ENCODE measurements at places on chromosomes 1 and 21.

DNA sequence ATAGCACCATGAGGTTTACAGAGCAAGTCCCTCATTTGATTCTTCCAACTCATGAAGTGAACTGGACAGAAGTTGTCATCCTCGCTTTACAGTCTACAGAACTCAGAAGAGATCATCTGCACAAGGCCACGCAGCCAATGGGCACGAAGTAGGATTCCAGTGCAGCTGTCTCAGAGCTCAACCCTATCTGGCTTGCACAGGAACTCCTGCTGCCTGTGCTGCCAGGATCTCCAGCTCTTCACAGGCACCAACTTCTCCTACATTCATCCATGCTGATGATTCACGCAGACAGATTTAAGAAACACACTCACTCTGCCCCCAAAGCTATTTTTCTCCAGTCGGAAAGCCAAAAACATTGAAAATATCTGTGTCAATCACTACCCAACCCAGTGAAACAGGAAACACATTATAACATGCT lies 157.0 kb downstream of the RERE start:
- DNase-seq: no peak

GRCh38 chr1:150146849-150147542 lies 2.7 kb upstream of the PLEKHO1 start:
- DNase-seq: no peak

DNA sequence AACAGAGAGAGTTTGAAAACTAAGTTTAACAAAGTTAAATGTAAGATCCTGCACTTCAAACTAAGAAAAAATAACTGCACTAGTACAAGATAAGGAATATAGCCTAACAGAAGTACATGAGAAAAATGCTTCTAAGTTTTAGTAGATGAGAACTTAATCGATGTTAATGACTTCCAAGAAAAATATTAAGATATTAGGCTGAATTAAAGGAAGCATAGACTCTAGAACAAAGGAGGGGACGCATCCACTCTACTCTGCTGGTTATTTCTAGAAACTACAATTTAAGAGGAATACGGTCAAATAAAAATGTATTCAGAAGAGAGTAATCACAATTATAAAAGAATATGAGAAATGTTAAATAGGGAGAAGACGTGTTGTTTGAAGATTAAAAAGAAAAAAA lies 46.3 kb upstream of the SLC16A1 start:
- DNase-seq: no peak

GRCh38 chr1:33606272-33606671 lies 133.8 kb downstream of the ZSCAN20 start:
- DNase-seq: no peak

DNA sequence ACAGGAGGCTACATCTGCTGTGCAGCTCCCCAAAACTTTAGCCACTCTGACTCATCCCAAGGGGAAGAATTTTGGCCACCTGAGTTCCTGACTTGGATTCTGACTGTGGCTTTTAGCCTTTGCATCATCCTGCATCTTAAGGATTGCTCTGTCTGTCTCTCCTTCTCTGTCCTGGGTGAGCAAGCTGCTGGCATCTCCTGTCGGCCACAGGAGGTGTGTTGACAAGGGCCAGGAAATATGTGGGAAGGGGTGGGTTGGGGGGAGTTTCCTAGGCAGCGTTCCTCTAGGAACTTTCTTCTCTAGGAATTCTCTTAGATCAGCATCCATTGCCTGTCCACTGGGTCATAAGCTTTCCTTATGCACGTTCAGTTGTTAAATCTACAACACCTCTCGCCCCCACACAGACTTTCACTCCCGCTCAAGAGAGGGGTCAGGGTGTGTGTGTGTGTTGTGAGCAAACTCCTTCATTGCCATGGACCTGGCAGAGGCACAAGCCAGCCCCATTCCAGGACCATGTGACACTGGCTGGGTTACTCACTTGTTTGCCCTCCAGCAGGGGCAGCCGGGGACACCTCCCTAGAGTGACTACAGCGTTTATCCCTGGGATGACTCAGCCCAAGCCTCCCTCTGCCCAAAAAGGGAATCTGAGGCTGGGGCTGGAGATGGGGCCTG lies 145.0 kb upstream of the DUSP10 start:
- no peak for DNase-seq

DNA sequence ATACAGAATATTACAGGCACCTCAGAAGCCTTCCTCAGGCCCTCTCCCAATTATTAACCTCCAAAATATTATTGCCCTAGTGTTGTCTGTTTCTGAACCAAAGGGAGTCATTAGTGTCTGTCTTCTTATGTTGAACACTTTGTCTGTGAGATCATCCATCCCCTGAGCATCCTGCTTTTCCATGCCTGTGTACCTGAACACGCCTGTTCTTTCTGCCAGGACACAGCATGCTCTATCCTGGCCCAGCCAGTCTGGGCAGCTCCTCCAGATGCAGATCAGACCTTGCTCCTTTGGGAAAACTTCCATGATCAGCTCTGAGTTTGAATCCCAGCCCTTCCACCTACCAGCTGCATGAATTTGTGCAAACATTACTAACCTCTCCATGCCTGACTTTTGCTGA lies 11.0 kb upstream of the CDC42 start:
- no peak for DNase-seq

- DNase-seq: no peak
Observed at GRCh38 chr1:180246579-180246978, 16.5 kb downstream of the LHX4 start.
